Kasumi-1 (cell line): ENCODE measurements at places on chromosomes 13 and 19.

GRCh38 chr13:106336668-106337067, 198.8 kb downstream of the EFNB2 start:
- no peak for DNase-seq

GRCh38 chr19:18697680-18698079, 14.2 kb downstream of the CRTC1 start:
- no peak for DNase-seq

GRCh38 chr19:54298357-54299125, 14.4 kb downstream of the LILRA5 start:
- peak; percentile 10 for DNase-seq

- peak; percentile 15 for DNase-seq
These were observed 15.6 kb upstream of the NBEA start for GRCh38 chr13:34926508-34926907.

- DNase-seq = peak; percentile 31
These were observed 18.0 kb downstream of the SLC5A5 start for GRCh38 chr19:17889609-17890214.

DNA sequence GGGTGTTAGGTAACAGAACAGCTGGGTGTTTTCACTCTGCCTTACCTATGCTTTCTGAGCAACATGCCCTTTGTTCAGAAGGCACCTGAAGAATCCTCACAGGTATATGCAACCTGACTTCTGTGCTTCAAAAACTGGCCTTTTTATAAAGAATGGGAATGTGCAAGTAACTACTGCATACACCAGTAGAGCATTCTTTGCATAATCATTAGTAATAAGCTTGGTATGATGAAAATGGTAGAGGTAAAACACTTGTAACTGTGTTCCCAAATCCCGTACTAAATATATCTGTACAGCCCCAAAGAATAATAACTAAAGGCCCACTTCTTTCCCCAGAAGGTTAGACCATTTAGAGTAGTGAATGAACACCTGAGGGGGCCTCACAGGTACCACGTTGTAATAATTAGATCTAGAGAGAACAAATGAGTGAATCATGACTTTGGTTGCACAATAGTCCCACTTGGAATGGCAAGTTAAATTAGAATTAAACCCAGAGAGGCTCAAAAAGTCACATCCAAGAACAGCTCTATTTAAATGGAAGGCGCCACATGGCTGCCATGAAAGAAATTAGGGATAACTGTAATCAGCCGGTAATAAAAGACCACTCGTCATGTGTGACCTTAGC, 413.9 kb downstream of the KLF12 start:
- DNase-seq = no peak

DNA sequence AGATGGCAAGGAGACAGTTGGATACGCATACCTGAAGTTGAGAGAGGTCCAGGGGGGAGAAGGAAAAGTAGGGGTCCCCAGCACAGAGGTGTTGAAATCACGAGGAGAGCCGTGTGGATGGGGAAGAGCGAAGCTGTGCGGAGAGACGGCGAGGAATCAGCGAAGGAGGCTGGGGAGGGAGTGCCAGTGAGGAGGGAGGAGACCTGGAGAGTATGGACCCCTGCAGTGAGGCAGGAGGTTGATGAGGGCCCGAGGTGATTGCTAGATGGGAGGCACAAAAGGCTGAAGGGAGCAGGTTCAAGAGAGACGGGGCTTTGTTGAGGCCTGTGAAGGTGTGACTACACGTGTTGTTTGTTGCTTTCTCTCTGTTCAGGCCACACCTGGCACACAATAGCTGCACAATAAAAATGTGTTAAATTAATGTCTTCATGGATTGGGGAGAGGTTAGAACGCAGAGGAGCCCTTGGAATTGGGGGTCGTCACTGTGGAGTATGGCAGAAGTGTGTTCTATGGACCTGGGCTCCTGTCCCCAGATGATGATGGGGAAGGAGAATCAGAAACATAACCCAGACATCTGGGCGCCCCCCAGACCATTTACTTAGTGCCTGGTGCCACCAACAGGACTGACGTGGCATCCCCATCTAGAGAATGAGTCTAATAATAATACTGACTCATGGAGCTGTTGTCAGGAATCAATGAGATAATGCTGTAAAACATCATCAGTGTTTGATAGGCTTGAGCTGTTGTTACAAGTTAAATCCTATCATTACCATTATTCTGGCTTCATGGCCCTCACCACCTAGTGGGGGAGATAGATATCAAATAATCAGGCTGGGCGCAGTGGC, 137.5 kb downstream of the SIPA1L3 start:
- no peak for DNase-seq

GRCh38 chr19:19523177-19523576, 5.5 kb upstream of the YJEFN3 start:
- no peak for DNase-seq

DNA sequence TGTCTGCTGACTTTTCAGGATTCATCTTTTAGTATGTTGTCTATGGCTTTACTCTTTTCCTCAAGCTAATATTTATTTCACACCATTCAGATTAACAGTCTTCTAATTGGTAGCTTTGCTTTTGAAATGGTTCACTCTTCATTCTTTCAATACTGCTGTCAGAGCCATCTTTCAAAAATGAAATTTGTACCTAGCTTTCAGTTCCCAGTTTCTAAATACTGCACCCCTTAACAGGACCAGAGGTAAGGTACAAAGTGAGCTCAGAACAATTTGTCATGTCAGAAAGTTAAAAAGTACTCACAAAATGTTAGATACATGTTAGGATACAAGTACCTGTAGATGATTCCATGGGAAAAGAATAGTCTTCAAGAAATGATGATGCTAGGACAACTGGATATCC, 83.0 kb downstream of the FNDC3A start:
- no peak for DNase-seq

GRCh38 chr19:13960863-13961784, 8.8 kb downstream of the DCAF15 start:
- no peak for DNase-seq

DNA sequence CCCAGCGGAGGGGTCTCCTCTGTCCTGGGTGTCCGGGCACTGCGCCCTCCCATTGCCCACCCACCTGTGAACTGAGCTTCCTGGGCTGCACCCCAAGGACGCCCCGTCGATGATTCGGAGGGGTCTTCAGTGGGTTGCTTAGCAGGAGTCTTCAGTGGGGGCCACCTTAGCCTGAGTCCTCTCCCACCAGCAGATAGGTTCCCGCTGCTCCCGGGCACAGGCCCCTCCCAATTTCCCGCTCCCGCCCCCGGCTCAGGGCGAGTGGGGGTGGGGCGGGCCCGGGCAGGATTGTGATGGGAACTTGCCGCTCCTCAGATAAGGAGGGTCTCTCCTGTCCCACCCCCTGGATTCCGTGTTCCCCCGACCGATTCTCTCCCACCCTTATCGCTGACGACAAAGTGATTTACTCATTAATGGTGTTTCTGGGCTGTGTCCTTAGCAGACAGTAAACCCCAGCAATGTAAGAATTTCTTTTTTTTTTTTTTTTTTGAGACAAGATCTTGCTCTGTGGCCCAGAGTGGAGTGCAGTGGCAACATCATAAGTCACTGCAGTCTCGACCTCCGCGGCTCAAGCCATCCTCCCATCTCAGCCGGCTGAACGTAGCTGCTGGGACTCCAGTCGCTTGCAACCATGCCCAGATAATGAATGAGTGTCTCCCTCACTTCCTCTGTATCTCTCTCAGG, 655 bp upstream of the S1PR5 start:
- peak; percentile 18 for DNase-seq

- no peak for DNase-seq
These were observed 13.0 kb downstream of the GPR183 start for GRCh38 chr13:99294198-99294597.

GRCh38 chr19:30557212-30557611, 185.0 kb downstream of the ZNF536 start:
- no peak for DNase-seq

- DNase-seq = no peak
These were observed 25.0 kb upstream of the C1QTNF9B start for GRCh38 chr13:23922005-23922932.
